ENCODE measurements at places on chromosomes 12 and 14.

GRCh38 chr12:19181666-19182426 is 52.3 kb downstream of the PLEKHA5 start:
- DNase-seq: no peak

GRCh38 chr12:52350021-52350620 is 17.2 kb downstream of the KRT85 start:
- no peak for DNase-seq

GRCh38 chr12:100372853-100373640 is 16.2 kb downstream of the SLC17A8 start:
- DNase-seq: no peak

DNA sequence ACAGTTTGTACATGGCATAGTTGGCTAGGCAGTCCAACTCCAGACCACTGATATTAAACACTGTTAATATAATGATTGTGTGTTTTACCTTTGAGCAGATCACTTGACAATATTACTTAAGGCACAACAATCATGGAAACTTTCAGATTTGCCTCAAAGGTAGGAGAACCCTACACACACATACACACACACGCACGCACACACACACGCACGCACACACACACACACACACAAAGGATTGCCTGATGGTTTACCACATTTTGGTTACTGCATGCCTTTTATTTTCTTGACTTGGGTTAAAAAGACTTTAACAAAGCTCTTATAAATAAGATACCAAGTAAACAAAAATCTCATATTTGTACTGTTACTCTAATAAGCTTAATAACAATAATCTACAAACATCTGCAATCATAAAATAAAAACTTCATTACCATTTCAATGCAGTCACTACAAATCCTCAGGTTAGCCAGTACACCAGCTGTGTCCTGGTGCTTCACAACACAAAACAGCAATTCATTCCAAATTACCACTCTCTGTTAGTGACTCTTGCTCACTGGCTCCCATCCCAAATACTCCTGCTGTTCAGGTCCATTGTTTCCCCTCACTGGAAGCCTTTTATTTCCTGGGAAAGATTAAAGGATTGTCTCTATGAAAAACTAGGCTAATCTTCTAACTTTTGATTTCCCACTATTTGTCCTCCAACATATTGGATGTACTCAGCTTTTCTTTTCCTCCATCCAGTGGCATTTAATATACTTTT is 175.2 kb upstream of the ATP2B1 start:
- DNase-seq: no peak

GRCh38 chr12:121172145-121172544 is 37.8 kb upstream of the P2RX4 start:
- no peak for DNase-seq

GRCh38 chr14:105700622-105701288 is 174.4 kb downstream of the TMEM121 start:
- DNase-seq: no peak

All from stimulated activated CD8-positive, alpha-beta memory T cell treated with anti-CD3 and anti-CD28 coated beads, Interleukin-7, amount 100 ng/mL, for 48 hours (primary cell).